ENCODE measurements at places on chromosomes 11 and 22.

DNA sequence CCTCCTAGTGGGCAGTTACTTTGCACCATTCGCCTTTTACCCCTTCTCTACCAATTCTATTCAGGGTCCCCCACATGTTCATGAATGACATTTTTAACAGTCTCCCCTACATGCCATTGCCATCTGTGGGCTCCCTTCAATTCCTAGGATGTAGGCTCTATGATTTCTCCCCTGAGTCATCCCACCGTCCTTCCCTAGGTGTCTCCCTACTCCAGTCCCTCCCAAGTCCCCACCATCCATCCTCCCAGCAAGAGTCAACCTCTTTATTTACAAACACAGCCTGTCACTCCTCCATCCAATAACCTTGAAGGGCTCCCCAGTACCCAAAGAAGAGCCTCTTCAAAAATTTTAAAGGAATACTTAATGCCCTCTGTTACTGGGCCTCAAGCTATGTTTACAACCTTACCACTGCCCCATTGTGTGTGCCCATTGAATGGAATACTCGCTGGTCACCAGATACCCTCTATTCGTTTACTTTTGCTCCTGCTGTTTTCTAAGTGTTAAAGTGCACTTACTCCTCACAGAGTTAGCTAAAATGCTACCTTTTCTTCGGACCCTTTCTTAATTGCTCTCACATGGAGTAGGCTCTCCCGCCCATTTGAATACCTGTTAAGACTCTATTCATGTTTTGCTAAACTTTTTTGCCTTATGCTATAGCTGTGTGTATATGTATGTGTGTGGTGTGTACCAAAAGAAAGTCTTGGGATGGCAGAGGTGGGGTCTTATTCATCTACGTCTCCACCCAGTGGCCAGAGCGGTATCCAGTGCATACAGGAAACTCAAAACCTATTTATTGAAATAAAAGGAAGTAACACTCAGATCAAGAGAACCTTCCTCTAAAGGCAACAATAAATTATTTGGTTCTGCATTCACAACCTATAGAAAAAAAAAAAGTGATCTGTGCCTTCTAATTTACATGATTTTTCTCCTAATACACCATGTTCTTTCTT is 235.8 kb upstream of the CCDC90B start:
- DNase-seq: no peak

GRCh38 chr22:38115423-38116205 is 5.1 kb upstream of the BAIAP2L2 start:
- no peak for DNase-seq

GRCh38 chr11:396948-397548 is 3.0 kb downstream of the PKP3 start:
- DNase-seq: no peak

- peak; percentile 12 for DNase-seq
Measured at GRCh38 chr11:17991783-17992433, 20.9 kb downstream of the SERGEF start.

DNA sequence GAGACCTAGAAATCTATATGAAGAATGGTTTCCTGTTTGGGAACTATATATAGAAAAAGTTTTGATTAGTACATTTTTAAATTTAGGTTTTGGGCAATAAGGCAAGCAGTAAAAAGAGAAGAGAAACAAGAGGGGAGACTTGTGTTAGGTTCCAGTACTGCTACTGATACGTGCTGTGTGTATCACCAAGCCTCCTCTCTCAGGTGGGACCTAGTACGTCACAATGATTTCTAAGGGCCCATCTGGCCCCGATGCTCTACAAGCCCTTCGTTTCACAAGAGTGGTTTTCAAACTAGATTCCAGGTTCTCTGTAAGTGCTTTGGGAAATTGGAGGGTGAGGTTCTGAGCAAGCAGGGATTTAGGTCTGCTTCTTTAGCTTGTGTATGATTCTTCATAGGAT is 39.2 kb downstream of the USP35 start:
- no peak for DNase-seq

GRCh38 chr11:33128739-33129138 is 32.5 kb downstream of the CSTF3 start:
- DNase-seq: no peak

All from SHP77 treated with DMSO at 0.1 percent for 48 hours (cell line).